Ureter (tissue), 1 donor: ENCODE measurements at places on chromosomes 11 and 22. TPM values are rescaled to one million over a fixed set of nuclear protein-coding genes. Genes with fewer than 3 reads are reported as not detected.

- no peak for DNase-seq
These were observed 19.3 kb downstream of the ART5 start for GRCh38 chr11:3622521-3622920.

GRCh38 chr11:88431675-88432341 is 94.3 kb upstream of the CTSC start:
- DNase-seq = no peak

DNA sequence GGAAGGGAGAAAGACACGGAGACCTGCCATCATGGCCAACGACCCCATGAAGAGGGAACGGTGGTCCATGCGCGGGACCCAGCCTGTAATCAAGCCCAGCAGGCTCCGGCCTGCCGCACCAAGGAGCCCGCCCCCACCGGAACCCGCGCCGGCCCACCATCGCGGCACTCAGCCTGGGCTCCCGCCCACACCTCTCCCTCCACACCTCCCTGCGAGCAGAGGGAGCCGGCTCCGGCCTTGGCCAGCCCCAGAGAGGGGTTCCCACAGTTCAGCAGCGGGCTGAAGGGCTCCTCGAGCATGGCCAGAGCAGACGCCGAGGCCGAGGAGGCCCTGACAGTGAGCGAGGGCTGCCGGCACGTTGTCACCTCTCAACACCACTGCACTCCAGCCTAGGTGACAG is 1302.8 kb upstream of the CNTN5 start:
- no peak for DNase-seq

- DNase-seq = no peak
These were observed 42.4 kb downstream of the BARX2 start for GRCh38 chr11:129418039-129418438.

GRCh38 chr11:76216536-76217325 is 10.4 kb upstream of the WNT11 start:
- DNase-seq = no peak

DNA sequence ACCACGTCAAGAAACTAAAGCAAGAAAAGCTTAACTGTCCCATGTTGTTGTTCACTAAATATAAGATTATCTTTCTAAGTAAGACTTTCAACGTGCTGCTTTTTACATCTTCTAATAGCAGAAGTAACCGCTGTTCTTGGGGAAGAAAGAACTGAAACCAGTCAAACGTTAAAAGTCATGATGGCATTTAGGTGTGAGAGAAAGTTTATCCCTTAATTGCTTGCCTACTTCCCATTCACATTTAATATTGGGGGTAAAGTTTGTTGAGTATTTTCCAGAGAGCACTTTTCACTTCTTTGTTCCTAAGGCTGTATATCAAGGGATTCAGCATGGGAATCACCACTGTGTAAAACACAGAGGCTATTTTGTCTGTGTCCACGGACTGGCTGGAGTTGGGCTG is 970 bp downstream of the OR5B21 start:
- DNase-seq = no peak

DNA sequence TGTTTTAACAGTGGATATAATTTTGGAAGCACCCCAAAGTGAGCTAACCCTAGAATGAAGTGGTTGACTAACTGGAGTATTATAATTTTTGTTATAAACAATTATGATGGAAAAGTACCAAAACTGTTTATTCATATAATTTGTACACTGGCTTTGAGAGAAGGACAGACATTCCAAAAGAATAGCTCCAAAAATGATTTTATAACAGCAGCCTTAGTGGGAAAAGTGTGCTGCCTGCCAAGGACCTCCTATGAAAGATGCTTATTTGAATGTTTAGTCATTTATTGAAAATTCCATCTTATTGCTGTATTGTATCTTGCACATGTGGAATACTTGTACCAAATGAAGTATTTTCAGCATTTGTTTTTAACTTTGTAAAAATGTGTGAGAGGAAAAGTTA is 169.8 kb downstream of the GUCY1A2 start:
- DNase-seq = no peak

- DNase-seq = no peak
These were observed 414.1 kb downstream of the BRD1 start for GRCh38 chr22:49413551-49413950.

DNA sequence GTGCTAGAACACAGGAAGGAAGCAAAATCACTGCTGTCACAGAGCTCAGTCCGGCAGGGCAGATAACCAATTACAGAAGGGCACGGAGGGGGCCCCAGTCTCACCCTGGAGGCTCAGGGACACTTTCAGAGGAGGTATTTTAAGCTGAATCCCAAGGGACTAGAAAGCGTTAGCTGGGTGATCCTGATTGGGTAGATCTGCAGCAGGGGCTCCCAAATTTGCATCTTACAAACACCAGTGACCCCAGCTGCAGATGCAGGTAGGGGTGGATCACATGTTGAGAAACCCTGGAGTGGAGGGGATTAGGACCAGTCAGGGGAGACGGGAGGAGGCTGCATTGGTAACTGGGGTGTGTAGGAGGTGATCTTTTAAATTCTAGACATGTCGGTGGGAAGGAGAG is 91.4 kb downstream of the CSNK2A3 start:
- DNase-seq = no peak

Gene FAM111B
- 1.0 TPM for total RNA-seq

Gene AASDHPPT
- total RNA-seq = 29.7 TPM

Gene BSX
- not detected for total RNA-seq

Gene OR2D2
- 1.0 TPM for total RNA-seq

Gene PHF21B
- 3.9 TPM for total RNA-seq

Gene RFPL2
- total RNA-seq = not detected

Gene LARGE2
- total RNA-seq = 18.0 TPM

Gene C11orf42
- not detected for total RNA-seq
